ENCODE measurements at places on chromosomes 11 and 22. TPM values are rescaled to one million over a fixed set of nuclear protein-coding genes. Genes with fewer than 3 reads are reported as not detected.

Gene TYR
- not detected for total RNA-seq

Gene ME3
- 62.5 TPM for total RNA-seq

Gene OR8A1
- 0.81 TPM for total RNA-seq

Gene CARNS1
- 7.9 TPM for total RNA-seq

Gene C11orf21
- 1.1 TPM for total RNA-seq

Gene FGF4
- not detected for total RNA-seq

Gene DDTL
- total RNA-seq = 5.4 TPM

Gene BTBD18
- not detected for total RNA-seq

Gene MMP10
- not detected for total RNA-seq

Gene ART1
- not detected for total RNA-seq

Gene PRR5L
- total RNA-seq = 11.8 TPM

Gene OR8D4
- not detected for total RNA-seq

Gene LIF
- 1.4 TPM for total RNA-seq

GRCh38 chr11:75570559-75571139, 8.6 kb downstream of the SERPINH1 start:
- no peak for DNase-seq

GRCh38 chr11:5941951-5942350, at the start of gene OR56A3:
Gene OR56A3, plus strand, starts transcription at chr11:5942251. Its CDS starts 5,096 bp downstream, at chr11:5947347.
- DNase-seq = no peak

DNA sequence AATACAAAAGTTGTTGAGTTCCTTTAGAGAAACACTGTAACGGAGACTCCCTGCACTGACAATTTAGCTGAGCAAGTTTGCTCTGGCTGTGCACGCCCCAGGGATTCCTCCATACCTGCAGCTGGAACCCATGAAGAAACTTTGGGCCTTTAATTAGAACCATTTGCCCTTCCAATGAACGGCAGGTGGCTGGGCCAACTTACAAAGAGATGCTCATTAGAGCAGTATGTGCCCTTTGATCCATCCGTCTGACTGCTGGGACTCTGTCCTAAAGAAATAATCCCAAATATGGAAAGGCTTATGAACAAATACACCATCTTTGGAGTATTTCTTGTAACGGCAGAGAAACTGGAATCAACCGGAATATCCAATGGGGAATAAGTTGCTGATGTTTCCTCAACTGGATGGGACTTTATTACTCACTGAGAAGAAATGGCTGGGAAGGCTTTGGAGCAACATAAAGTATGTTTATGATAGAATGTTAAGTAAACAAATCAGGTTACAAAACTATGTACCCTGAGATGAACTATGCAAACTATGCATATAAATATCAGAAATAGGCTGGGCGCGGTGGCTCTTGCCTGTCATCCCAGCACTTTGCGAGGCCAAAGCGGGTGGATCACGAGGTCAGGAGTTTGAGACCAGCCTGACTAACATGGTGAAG, 24.4 kb upstream of the FBLN1 start:
- no peak for DNase-seq

GRCh38 chr11:73196576-73196975, 21.5 kb upstream of the P2RY2 start:
- no peak for DNase-seq

- DNase-seq = no peak
These were observed 1.7 kb upstream of the LRRC74B start for GRCh38 chr22:21043860-21044535.

DNA sequence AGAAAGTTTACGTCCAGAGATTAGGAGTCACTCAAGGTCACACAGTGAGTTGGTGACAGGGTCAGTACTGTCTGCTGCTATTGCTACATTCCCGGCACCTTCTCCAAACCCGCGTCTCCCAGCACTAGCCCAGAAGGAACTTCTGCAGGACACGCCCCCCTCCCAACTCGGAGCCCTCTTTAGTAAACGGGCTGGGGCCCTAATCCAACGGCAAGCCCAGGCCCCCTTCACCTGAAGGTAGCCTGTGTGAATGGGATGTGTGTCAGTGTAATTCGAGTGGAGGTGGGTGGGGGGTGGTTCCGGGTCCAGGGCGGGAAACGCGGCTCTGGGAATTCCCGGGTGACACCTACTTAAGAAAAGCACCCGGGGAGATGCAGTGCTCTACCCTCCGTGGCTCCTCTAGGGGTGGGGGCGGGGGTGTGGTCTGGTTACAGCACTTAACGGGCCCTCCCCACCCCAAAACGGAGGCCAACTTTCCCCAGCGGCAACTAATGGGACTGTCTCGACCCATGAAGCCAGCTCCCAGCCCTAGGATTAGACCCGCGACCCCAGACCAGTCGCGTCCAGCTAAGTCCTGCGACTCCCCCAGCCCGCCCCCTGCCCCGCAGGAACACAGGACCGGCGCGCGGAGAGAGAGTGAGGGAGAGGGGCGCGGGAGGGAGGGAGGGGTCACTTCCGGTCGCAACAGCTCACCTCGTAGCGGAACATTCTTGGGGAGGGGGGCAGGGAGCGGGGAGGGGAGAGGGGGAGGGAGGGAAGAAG, 468 bp downstream of the PATL1 start:
- DNase-seq = peak; percentile 25

- DNase-seq = no peak
These were observed 1.3 kb upstream of the PARVG start for GRCh38 chr22:44179196-44179988.

DNA sequence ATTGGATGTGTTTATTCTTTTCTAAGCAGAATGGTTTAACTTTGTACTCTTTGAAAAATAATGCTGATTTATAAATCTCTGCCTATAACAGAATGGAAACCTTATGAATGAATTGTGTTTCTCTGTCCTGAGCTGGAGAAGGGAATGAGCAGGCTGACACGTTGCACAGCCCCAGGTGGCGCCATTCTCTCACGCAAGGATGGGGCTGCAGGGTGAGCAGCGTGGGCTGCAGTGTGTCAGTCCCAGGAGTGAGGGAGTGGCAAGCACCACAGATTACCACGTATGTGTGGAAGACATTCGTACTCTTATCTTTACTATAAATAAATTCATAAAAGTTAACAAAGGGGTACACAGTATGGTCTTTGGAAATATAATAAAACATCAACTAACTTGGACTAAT, 33.4 kb downstream of the FDX1 start:
- no peak for DNase-seq

- DNase-seq = no peak
These were observed 48.2 kb downstream of the ALG9 start for GRCh38 chr11:111823131-111823530.

DNA sequence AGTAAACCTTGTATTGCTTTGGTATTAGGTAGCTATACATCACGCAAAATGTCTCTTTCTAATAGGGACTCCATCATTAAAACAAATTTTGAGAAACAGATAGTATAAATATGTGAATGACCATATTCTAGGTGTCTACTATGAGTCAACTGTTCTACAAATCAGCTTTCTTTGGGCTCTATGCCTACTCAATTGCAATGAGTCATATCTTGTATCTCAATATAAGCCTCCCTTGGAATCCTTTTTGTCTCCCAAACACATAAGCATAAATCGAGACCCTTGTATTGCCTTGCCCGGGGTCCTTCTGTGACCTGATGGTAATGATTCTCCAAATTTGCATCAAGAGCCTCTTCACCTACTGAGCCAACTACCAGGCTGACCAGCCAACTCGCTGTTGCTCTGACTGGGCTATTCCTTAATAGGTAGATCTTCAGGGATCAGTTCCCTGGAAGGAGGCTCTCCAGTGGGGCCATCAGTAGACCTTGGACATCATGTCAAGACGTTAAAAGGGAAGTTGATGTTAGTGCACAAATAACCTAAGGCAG, 22.2 kb downstream of the BLID start:
- no peak for DNase-seq

- peak; percentile 66 for DNase-seq
These were observed 10.7 kb upstream of the ACCSL start for GRCh38 chr11:44036811-44037657.

DNA sequence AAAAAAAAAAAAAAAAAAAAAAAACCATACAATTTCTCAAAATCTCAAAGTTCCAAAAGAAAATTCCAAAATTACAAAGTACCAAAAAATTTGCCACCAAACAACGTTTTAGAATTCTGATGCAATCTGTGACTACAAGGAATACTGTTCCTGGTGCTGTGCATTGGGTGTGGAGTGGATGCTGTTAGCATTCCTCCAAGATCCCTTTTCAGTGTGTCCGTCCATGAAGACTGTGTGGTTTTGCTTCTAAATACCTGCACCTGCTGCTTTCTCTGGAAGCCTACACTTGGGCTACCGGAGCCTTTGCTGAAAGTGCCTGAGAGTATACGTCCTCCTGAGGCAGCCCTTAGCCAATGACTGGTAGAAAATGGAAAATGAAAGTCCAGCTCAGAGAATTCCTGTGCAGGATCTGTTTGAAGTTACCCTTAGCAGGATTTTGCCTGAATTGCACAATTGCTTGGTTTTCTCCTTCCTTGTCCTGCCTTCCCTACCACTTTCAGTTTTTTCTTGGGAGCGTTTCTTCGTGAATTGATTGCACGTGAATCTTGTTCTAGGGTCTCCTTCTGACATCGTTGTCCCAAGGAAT, 140.8 kb downstream of the TRPC6 start:
- DNase-seq = no peak

- DNase-seq = no peak
These were observed 60.7 kb downstream of the TTC17 start for GRCh38 chr11:43419460-43419859.

GRCh38 chr11:27658535-27659236, 41.6 kb downstream of the BDNF start:
- DNase-seq = no peak

GRCh38 chr11:66904981-66905521, 48.2 kb downstream of the LRFN4 start:
- DNase-seq = no peak

DNA sequence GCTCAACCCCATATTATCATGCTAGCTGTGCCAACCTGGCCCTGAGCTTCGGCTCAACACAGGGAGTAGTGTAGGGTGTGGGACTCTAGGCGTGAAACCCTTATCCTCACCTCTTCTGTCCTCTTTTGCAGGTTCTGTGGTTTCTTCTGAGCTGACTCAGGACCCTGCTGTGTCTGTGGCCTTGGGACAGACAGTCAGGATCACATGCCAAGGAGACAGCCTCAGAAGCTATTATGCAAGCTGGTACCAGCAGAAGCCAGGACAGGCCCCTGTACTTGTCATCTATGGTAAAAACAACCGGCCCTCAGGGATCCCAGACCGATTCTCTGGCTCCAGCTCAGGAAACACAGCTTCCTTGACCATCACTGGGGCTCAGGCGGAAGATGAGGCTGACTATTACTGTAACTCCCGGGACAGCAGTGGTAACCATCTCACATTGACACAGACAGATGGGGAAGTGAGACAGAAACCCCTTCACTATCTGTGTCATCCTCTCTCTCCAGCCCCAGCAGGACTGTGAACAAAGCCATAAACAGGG, 76.4 kb downstream of the GGTLC2 start:
- no peak for DNase-seq

DNA sequence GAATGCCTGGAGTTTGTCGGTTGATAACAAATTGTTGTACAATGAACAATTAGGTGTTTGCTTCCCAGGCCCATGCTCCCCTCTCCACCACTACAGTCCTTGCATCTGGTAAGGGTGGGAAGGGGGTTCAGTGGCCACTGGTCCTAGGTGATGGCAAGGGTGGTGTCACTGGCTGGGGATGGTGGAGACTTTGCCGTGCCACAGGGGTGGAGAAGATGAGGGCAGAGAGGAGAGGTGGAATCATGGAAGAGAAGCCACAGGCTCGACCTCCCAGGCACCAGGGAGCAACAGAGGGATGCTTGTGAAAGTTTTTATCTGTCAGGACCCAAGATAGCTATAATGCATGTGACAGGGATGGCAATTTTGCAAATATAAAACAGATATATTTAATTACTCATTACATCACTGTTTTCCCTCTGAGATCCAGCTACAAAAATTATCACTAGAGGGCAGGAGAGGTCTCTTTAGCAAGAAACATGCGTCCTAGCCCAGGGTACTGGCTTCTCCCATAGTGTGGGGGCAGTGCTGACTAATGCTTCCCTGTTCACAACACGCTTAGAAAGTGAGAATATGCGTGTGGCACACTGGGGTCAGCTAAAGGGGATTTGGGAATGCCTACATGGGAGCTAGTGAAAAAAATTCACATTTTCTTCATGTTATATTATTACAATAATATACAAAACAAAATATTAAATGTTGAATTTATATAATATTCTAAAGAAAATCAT, 49.0 kb upstream of the AMPD3 start:
- DNase-seq = peak; percentile 53

DNA sequence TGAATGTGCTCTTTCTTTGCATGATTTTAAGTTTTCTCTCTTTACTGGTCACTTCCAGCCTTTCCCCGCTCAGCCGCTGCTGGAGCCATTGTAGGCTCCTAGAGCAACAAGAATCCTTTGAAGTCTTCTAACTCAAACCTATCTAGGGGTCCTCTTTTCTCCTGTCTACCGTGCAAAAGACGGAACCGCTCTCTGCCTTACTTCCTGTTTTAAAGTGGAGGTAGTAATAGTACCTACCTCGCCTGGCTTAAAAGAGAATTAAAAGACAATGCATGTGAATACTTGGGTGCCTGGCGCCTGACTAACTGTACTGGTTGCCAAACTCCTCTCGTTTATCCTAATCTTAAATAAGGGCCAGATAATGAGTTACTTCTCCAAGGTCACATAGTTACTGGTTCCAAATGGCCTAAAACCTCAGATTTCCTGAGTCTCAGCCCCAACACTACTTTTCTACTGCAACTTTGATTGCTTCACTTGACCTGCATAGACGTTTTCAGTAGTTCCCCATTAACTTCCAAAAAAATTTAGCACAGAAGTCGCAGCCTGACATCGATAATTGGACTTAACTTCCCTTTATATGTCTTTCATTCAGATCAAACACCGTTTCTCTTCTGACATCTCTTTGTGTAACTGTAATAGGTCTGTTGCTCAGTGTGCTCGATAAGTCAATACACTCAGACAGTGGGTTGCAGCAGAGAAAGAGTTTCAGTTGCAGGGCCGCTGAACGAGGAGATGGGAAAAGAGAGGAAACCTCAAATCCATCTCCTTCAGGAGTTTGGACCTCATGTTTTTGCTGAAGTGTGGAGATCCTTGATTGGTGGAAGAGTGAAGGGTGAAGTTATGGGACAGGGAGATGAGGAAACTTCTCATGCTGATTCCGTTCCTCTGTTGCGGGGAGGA, 891 bp downstream of the SAMM50 start:
- no peak for DNase-seq

GRCh38 chr11:103053997-103054396, 38.0 kb downstream of the DCUN1D5 start:
- DNase-seq = no peak

GRCh38 chr11:59197991-59198390, 14.7 kb downstream of the MPEG1 start:
- peak; percentile 71 for DNase-seq

GRCh38 chr22:41870786-41871185, 37.9 kb downstream of the SREBF2 start:
- no peak for DNase-seq

- DNase-seq = no peak
These were observed 139.2 kb downstream of the MAML2 start for GRCh38 chr11:96203567-96204365.

DNA sequence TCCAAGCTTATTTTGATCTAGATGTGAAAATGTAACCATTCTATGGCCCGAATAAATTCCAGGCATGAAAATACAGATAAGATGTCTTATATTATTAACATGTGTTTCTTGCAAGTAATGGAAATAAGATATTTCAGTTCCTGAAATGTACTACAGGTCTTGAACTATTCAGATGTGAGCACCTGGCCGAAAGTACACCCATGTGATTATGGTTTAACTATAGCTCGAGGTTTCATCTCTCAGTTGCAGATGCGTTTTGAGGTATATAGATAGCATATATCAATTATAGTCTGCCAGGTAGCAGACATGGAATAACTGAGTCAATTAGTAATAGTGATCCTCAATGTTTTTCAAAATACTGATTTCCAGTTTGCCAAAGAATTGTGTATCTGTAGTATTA, 68.3 kb downstream of the DDIAS start:
- no peak for DNase-seq

- DNase-seq = no peak
These were observed 4.5 kb downstream of the SLC22A6 start for GRCh38 chr11:62980133-62980760.
